ENCODE measurements at places on chromosomes 1 and 21.

DNA sequence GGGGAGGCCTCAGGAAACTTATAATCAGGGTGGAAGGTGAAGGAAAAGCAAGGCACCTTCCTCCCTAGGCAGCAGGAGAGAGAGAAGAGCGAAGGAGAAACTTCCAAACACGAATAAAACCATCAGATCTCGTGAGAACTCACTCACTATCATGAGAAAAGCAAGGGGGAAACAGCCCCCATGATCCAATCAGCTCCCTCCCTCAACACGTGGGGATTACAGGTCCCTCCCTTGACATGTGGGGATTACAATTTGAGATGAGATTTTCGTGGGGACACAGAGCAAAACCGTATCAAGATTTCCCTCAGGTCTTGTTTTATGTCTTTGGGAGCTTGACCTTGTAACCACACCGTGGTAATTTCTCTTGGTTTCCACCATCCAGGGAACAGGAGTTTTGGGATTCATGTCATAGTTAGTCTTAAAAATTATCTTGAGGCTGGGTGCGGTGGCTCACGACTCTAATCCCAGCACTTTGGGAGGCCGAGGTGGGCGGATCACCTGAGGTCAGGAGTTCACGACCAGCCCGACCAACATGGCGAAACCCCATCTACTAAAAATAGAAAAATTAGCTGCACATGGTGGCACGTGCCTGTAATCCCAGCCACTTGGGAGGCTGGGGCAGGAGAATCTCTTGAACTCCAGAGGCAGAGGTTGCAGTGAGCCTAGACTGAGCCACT, 47.2 kb upstream of the NBPF3 start:
- no peak for DNase-seq

GRCh38 chr1:114215436-114215835, 61.8 kb upstream of the SYT6 start:
- DNase-seq: no peak

DNA sequence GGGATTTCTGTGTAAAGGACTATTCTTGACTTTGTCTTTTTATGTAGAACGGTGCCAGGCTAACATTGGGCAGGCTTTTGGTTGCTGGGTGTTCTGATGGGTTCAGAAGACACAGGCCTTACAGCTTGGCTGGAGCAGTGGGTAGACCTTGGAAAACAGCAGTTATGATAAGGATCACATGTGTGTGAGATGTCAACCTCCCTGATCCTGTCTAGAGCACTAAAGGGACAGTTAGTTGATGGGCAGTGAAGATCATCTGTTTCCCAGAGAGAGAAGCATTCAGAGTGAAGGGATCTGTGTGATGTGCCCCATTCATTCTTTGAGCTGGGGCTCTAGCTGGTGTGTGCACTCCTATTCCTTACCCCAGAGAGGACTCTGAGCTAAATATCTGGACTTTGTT, 88.0 kb downstream of the NOS1AP start:
- no peak for DNase-seq

DNA sequence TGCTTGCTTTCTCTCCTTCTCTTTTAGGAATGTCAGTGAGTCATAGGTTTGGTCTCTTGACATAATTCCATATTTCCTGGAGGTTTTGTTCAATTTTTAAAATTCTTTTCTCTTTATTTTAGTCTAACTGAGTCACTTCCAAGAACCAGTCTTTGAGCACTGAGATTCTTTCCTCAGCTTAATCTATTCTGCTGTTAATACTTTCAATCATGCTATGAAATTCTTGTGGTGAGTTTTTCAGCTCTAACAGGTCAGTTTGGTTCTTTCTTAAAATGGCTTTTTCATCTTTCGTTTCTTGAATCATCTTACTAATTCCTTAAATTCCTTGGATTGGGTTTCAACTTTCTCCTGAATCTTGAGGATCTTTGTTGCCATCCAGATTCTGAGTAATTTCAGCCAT, 321.0 kb downstream of the PTBP2 start:
- DNase-seq: no peak

DNA sequence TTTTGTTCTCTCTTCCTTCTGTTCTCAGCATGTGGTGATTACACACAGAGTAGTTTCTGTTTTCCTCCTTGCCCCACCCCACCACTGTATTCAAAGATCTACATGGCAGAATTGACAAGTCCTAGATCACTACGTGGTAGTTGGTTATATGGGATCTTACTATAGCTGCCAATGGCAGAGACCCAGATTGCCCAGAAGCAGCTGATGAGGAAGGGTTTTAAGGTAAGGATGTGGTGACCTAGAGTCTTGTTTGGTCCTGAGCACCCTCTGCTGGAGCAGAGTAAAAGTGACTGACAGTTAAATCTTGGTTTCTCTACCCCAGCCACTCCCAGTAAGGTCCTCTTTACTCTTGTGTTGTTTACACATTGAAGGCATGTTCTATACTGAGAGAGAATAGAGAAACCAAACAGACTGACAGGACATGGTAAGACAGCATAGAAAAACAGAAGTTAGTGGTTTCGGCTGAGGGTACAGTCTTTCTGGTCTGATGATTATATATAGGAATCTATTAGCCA, 22.8 kb upstream of the STRIP1 start:
- DNase-seq: peak; percentile 13

- no peak for DNase-seq
These were observed 58.1 kb downstream of the CASZ1 start for GRCh38 chr1:10738061-10739058.

- DNase-seq: no peak
These were observed 20.7 kb upstream of the HRNR start for GRCh38 chr1:152244576-152245273.

GRCh38 chr21:45170987-45171386, 96.6 kb downstream of the ADARB1 start:
- DNase-seq: no peak

DNA sequence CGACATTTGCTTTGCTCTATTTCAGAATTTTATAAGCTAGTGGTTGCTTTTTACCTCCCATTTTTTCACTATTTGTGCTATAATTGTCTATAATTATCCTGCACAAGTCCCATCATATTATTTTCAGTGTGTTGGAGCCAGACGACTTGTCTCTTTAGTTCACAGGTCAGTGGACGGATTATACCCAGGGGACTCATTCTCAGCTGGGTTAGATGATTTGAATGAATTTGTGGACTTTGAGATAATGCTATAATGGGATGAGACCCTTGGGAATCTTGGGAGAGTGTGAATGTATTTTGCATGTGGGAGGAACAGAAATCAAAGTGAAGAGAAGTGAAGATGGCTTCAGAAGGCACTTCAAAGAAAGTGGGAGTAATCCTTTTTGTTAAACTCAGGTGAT, 31.5 kb upstream of the KCNK1 start:
- DNase-seq: peak; percentile 5

GRCh38 chr1:19354531-19354981, 42.4 kb downstream of the SLC66A1 start:
- DNase-seq: no peak

DNA sequence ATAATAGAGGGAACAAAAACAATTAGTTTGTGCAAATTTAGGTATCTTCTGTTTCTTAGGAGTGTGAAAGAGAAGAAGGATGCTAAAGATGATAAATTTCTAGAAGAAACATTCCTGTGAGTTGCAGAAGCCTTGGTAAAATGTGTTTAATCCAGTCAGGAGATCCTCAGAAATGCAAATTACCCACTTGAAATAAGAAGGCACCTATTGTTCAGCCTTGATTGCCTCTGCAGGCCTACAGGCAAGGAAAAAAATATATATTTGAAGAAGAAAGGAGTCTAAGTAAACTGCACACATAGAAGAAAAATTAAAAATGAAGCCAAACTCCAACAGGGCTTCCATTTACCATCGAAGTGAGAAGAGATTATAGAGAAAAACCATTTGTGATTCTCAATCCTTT, 51.0 kb upstream of the LHX8 start:
- DNase-seq: no peak

DNA sequence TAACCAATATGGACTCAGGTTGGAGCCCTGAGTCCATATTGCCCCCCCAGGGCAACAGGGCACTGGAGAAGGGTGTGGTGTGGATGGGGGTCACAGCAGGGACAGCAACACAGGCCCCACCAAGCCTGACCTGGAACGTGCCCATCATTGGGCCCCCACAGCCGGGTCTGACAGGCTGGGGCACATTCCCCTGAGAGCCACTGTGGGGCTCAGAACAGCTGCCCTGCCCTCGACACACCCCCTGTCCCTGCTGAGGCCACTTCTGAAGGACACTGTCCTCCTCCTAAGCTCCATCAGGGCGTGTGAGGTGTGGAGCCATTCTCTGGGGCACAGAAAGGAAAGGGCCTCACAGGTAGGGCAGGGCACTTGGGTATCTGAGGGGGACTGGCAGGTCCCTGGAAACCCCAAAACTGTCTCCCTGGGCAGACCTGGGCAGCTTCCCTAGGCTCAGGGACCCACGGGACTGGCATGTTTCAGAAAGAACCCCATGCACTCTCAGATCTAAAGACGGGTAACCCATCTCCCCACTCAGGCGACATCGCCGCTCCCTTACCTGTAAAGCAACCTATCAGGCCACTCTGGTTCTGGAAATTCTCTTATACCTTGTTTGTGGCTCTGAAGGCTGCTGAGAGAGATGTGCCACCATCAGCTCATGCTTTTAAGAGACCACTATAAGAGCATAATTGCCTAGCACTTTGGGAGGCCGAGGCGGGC, 95.5 kb downstream of the DMRTB1 start:
- no peak for DNase-seq

DNA sequence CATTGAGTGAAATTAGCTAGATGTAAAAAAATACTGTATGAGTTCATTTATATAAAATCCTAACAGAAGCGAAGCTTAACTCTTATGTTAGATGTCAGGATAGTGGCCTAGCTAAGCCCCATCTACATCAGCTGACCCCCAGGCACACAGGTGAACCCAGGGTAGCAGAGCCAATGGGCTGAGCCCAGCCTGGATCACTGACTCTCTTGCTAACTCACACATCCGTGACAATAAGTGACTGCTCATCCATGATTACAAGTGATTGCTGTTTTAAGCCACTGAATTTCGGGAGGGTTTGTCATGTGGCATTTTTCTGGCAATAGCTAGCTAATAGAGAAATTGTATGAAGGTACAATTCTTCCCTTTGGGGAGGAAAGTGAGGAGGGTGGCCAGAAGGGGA, 55.2 kb upstream of the COG2 start:
- no peak for DNase-seq
